Liver (tissue), 10 donors: ENCODE measurements at places on chromosomes 16 and 17.

DNA sequence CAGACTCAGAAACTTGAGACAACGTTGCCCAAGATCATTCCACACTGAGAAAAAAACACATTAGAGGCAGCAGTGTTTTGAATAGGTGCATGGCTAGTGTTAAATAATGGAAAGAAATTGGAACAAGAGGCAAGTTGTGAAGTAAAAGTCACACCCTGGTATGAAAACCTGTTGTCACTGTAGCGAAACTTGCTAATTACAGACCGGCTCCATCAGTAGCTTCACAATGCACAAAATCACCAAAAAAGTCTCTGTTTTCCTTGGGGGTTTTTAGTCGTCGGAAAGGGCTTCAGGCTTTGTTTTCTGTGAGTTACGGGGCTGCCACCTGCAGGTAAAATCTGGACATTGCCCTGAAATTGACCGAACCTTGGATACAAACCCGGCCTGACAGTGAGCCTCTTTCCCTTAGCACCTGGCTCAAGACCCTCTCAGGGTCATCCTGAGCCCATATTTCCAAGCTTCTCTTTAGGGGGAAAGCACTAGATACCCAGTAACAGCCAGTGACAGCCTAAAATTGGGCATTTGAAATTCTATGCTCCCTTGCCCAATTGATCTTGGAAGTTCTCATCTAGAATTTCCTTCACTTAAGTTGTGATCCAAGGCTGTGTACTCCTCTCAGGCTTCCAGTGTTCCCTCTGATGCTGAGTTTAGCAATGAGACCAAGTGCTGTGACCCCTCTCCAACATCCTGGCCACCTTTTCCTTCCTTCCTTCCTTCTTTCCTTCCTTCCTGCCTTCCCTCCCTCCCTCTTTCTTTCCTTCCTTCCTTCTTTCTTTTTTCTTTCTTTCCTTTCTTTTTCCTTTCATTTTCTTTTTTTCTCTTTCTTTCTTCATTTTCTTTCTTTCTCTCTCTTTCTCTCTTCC lies 7.2 kb upstream of the GRB2 start:
- peak; percentile 77 for DNase-seq

GRCh38 chr17:63222655-63223054 lies 223.5 kb downstream of the CYB561 start:
- no peak for DNase-seq

GRCh38 chr17:50185631-50186471 lies 15.6 kb downstream of the COL1A1 start:
- no peak for DNase-seq

DNA sequence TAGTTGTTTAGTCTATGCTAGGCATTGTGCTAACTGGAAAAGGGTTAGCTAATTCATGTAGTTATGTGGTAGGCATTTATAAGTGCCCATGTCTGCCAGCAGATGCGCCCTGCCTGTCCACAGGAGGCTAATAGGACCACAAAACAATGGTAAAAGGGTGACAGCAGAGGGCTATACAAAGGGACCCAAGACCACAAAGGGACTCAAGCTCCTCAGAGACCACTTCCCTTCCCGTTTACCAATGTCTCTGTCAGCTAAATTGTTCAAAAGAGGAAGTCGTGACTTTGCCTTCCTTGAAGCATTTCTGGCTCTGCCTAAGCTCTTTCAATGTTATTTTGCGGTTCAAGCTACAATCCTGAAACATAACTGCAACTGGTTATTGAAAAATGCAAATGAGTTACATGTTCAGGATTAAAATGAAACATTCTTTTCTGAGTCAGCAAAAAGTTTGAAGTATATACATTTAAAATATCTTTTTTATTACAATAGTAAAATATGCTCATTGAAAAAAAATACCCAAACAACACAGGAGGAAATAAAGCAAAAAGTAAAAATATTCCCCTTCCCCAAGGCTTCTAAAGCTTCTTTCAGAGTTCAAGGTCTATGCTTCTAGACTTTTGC lies 149.2 kb downstream of the MAF start:
- no peak for DNase-seq

DNA sequence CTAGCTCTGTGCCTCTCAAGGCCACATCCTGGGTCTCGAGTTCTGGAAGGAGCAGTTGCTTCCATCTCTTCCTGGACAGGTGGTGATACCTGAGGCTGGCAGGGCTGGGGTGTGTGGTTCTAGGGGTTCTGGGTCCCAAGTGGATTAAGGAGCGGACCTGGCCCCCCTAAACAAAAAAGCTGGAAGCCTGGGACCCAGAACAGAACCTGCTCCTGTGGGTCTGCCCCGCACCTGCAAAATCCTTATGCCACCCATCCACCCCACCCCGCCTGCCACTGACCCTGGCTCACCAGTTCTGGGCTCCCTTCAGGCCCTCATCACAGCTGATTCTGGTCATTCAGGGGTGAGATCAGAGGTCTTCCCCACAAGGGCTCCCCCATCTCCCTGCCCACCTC lies 44.8 kb downstream of the ADCY7 start:
- DNase-seq = no peak

- no peak for DNase-seq
These were observed 45.7 kb upstream of the CSNK2A2 start for GRCh38 chr16:58243528-58244004.

DNA sequence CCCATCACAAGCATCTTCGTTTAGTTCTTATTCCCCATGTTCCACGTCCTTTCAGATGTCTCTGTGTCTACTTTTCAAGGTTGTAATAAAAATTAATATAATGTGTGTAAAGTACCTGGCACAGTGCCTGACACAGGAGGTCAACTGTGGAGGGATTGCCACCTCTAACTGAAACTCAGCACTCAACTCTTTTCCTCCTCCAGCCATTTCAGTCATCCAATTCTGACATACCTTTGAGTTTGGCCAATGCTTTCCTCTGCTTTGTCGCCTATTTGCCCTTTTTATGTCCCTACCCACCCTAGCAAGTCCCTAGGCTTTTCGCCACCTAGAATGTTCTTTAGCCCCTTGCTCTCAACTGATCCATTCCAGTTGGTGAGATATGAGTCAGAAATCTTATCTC lies 1.6 kb downstream of the UBE2Z start:
- DNase-seq = no peak

- DNase-seq = no peak
These were observed 65.0 kb downstream of the NCOR1 start for GRCh38 chr17:16150251-16150856.

- no peak for DNase-seq
These were observed 366.5 kb downstream of the SEC14L1 start for GRCh38 chr17:77507111-77507885.

DNA sequence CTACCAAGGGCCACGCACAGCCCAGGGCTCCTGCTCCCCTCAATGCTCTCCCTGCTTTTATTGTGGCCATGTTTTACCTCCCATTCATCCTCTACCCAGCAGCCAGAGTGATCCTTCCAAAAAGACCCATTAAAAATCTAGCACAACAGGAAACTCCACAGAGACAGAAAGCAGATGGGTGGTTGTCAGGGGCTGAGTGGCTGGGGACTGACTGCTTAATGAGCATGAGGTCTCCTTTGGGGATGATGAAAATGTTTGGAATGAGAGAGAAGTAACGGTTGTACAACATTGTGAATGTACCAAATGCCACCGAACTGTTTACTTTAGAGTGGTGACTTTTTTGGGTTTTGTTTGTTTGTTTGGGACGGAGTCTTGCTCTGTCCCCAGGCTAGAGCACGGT lies 107.4 kb downstream of the GAS7 start:
- DNase-seq = no peak

- DNase-seq = no peak
These were observed 6.2 kb downstream of the PRCD start for GRCh38 chr17:76545918-76546555.

DNA sequence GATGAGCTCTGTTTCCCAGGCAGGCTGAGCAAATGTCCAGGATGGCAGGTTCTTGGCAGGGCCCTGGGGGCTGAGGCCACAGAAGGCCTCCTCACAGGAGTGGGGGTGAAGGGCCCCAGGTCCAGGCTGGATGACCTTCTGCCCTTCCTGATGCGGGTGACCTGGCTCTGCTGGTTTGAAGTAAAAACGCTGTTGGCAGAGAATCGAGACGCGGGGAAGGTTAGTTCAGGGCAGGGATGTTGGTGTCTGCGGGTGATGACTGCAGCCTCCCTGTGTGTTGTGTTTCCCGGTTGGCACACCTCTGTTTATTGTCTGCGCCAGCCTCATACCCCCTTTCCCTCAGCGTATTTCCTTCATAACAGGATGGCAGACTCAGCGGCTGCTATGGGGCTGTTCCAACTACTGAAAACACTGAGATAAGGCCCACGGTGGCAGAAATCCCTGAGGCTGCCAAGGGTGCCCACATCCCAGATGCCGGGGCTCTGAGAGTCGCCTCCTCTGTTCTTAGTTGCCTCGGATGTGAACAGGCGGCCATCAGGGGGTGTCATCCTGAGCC lies 104.6 kb downstream of the METRNL start:
- DNase-seq = no peak

- DNase-seq = no peak
These were observed 81.8 kb downstream of the CPPED1 start for GRCh38 chr16:12721841-12722421.

- DNase-seq = no peak
These were observed 32.5 kb downstream of the ABCC12 start for GRCh38 chr16:48123104-48123788.

DNA sequence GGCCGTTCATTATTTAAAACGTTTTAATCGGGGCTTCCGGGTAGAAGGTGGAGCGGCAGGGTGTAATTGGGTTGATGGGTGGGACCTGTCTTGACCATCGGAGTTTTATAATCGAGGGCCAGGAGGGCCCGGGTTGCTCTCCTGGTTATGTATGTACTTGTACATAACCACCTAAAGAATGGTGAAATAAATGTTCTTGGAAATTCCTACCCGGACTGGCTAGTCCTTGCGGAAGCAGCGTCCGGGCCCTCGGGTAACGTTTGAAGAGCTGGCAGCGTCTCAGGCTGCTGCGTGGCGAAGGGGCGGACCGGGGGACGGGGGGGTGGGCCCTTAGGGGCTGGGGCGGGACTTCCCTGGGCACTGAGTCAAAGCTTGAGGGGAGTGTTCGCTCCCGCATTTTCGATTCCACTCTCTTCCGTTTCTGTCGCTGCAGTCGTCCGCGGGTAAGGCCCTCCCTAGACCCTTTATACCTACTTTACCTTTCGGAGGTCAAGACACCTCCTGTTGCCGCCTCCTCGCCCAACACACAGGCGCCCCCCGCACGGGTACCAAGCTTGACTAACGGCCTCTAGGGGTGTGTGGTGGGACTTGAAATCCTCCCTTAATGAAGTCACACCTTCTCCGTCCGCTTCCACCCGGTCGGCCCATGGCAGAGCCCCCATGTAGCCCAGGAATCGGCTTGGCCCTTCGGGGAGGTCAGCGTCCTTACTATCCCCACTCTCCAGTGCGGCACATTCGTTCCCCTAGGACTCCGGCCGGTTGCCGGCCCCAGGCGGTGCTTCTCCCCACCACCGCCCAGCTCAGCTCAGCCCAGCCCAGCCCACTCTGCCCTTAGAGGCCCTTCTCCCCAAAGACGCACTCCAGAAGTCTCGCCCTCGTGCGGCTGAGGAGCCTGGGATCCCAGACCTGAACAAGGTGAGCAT lies at the start of gene TMEM106A:
TSS of gene TMEM106A (plus strand) at position 396 of the 923 bp plus-strand sequence. CDS start 1,167 bp downstream, outside the sequence.
- DNase-seq = peak; percentile 76

- DNase-seq = no peak
These were observed 186.8 kb downstream of the IRF8 start for GRCh38 chr16:86085795-86086194.

DNA sequence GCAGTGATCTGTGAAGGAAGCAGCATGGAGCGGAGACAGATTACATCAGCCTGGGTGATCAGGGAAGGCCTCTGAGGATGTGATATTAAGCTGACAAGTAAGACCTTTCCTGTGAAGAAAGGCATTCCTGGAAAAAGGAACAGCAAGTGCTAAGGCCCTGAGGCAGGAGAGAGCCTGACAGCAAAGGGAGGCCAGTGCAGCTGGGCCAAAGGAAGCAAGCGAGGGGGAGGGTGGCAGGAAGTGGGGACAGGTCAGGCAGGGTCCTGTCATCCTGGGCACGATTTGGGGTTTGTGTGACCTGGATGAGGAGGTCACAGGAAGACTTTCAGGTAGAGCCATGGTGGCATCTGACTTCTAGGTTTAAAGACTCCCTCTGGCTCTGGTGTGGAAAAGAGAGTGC lies 12.3 kb downstream of the CPNE2 start:
- DNase-seq = no peak

DNA sequence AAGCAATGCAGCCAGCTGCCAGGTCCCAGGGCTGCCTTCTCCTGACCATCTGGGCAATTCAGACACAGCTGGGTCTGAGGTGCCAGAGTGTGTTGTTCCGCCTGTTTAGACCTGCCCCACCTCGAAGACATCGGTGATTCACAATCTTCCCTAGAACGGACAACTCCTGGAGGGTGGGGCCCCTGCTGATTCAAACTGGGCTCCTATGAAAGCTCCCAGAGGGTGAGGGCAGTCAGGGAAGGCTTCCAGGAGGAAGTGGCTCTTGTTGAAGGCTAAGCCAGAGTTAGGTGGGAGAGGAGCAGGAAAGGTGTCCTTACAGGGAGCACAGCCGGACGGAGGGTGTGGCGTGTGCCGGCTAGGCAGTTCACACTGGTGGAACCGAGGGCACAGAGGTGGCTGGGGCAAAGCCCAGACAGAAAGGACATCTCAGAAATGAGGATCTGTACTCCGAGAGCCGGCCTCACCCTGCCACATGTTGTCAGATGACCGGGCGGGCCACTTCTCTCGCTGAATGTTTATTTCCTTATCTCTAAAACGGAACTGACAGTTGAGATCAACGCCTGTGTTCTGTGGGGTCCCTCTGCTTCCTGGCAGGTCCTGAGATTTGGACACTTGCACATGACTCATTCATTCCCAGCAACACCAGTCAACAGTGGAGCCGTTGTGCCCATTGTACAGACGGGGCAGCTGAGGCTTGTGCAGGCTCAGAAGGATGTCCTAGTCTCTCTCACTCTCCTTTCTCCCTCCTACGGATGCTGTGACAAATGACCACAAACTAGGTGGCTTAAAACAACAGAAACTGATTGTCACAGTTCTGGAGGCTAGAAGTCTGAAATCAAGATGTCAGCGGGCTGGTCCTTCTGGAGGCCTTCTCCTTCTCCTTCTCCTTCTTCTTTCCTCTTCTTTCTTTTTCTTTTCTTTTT lies 26.9 kb upstream of the LITAF start:
- DNase-seq = no peak

GRCh38 chr17:19004421-19005136 lies at the start of gene FAM83G:
Gene FAM83G (minus strand): TSS chr17:19004764. CDS start chr17:19004041, 723 bp downstream.
- DNase-seq = peak; percentile 56

- no peak for DNase-seq
These were observed 33.8 kb downstream of the FA2H start for GRCh38 chr16:74740795-74741304.

DNA sequence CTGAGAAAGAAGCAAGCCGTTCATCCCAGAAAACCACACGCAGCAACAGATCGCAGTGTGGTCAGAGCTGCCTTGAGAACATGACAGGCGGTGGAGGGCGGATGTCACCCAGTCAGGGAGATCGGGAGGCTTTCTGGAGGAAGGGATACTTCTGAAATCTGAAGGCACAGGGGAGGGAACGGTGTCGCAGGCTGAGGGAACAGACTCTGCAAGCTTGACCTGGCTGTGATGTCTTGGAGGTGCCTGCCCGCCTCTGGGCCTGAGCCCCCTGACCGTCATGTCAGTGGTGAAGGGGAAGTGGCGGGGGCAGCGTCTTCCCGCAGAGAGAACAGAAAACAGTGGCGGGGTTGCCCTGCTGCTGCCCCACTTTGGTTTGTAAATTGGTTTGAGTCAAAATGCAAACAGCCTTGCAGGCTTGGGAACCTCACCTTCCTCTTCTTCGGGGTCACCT lies 8.1 kb upstream of the ATP2A3 start:
- no peak for DNase-seq

- DNase-seq = no peak
These were observed 12.0 kb downstream of the PGS1 start for GRCh38 chr17:78390241-78391050.

- no peak for DNase-seq
These were observed 359.8 kb upstream of the ERCC4 start for GRCh38 chr16:13560151-13560550.

- no peak for DNase-seq
These were observed 42.9 kb downstream of the STX8 start for GRCh38 chr17:9532715-9533114.
